ENCODE measurements at places on chromosomes 11 and 22. TPM values are rescaled to one million over a fixed set of nuclear protein-coding genes. Genes with fewer than 3 reads are reported as not detected.
A peak's percentile ranks its signal among the peaks of the same experiment; 100 is the strongest.

The ACTN3 gene
- total RNA-seq = 0.12 TPM

The CDC42EP2 gene
- 21.5 TPM for total RNA-seq

The SAA2 gene
- total RNA-seq = 20.3 TPM

The HBD gene
- total RNA-seq = 0.72 TPM

The P2RX3 gene
- 0.40 TPM for total RNA-seq

The OR5M11 gene
- not detected for total RNA-seq

The TESMIN gene
- total RNA-seq = 4.9 TPM

The NAALADL1 gene
- total RNA-seq = 10.4 TPM

The MRTFA gene
- total RNA-seq = 44.1 TPM

The TIMP3 gene
- 180 TPM for total RNA-seq

The FAM83F gene
- 12.1 TPM for total RNA-seq

DNA sequence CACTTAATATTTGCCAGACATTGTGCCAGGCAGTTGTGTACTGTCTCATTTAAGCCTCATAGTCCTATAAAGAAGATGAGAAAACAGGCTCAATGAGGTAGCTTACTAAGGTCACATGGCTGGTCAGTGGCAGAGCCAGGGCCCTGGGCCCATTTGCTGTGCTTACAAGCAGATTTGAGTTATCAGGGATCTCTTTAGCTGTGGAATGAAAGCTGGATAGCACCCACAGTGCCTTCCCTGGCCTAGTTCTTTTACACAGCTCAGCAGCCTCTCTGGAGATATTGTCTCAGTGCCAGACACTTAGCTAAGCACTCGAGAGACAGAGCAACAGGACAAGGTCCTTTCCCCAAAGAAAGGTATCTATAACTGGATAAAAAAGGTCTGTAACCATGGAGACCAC, 6.1 kb downstream of the TMEM86A start:
- no peak for DNase-seq

- no peak for DNase-seq
Observed at GRCh38 chr11:105975128-105975527, 46.9 kb downstream of the MSANTD4 start.

DNA sequence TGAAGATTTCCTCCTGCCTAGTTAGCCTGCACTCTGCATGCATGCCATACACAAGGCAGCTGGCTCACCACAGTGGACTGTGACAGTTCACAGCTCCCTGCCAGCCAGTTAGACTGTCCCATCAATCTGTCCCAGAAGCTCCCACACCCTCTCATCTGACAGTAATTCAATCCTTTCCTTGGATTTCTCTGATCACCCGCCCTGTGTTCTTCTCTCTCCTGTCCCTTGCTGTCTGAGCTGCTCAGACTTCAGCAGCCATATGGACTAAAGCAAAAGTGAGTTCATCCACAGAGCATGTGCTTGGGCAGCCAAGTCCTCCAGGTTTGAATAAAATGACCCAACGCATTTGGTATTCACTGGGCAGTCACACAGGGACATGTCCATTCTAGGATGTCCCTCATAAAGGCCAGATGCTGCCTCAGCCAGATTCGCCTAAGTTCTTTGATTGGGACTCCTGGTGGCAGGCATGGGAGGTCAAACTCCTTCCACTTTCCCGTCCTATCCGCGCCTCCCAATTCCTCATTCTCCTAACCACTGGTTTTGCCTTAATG, 54.5 kb upstream of the ZBTB44 start:
- no peak for DNase-seq

GRCh38 chr11:69416143-69416515, 65.3 kb upstream of the LINC01488 start:
- DNase-seq = no peak

DNA sequence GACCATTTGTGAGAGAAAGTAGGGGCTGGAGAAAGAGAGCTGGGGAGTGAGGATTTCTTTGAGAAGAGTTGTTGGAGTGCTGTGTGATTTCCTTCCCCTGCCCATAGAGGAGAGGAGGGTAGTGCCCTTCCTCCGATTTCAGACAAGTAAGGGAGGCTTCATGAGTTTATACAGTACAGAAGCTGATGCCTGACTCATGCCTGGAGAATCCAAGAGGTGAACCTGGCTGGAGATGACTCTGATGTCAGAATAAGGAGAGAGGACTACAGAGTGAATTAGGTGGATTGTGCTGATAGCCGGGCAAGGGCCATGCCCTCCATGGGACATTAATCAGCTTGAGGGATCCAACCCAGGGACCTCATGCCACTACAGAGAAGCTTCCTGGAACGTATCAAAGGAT, 91.6 kb downstream of the FAR1 start:
- DNase-seq = no peak

- no peak for DNase-seq
Observed at GRCh38 chr11:131094827-131095226, 178.5 kb upstream of the SNX19 start.

DNA sequence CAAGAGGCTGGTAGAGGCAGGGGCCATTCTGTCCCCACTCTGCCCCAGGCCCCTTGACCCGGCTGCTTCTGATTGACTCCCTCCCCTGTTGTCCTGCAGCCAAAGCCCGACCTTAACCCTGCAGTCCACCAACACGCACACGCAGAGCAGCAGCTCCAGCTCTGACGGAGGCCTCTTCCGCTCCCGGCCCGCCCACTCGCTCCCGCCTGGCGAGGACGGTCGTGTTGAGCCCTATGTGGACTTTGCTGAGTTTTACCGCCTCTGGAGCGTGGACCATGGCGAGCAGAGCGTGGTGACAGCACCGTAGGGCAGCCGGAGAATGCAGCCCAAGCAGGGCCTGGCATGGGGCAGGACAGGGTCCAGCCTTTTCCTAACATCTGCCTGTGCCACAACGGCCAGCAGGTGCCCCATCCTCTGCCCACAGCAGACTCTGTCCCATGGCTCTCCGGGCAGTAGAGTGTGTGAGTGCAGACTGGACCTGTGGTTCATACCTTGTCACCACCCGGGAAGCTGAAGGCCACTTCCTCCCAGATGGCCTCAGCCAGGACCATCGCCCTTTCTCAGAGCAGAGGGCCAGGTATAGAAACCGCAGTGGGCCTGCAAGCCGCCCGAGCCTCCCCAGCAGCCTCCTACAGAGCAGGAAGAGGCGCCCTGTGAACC, 26.8 kb upstream of the MGAT3 start:
- no peak for DNase-seq

DNA sequence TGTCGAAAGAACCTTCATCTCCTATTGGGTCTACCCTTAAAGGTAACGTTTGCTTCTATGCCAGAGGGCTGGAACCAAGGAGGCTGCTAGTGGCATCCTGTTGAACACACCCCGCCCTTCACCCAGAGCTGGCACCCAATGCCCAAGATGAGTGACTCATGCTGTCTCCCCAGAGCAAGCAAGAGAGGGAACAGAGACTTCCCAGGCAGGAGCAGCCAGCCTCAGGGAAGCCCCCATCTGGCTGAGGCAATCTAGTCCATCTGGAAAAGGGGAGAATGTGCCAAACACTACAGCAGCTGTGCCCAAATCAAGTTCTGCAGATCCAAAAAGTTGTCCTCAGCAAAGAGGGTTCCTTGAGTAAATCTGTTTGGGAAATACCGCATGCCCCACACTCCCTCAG, 91.9 kb upstream of the TP53I11 start:
- DNase-seq = no peak

GRCh38 chr11:26607725-26608506, 35.9 kb upstream of the MUC15 start:
- no peak for DNase-seq

DNA sequence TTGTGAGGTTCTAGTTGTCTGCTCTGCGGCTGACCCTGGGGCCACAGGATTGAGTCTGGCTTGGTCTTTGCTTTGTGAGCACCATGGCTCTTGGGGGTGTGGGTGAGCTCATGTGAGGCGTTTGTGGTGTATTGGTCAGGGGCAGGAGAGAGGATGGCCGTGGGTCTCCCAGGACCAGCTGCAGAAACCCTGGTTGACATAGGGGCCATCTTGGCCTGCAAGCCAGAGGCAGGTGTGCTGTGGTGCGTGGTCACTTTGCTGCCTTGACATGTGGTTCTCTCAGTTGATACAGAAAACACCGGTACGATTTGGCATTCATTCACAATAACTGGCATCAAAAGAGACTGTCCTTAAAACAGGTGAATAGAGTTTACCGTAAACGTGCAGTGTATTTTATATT, 11.3 kb downstream of the PHRF1 start:
- no peak for DNase-seq

DNA sequence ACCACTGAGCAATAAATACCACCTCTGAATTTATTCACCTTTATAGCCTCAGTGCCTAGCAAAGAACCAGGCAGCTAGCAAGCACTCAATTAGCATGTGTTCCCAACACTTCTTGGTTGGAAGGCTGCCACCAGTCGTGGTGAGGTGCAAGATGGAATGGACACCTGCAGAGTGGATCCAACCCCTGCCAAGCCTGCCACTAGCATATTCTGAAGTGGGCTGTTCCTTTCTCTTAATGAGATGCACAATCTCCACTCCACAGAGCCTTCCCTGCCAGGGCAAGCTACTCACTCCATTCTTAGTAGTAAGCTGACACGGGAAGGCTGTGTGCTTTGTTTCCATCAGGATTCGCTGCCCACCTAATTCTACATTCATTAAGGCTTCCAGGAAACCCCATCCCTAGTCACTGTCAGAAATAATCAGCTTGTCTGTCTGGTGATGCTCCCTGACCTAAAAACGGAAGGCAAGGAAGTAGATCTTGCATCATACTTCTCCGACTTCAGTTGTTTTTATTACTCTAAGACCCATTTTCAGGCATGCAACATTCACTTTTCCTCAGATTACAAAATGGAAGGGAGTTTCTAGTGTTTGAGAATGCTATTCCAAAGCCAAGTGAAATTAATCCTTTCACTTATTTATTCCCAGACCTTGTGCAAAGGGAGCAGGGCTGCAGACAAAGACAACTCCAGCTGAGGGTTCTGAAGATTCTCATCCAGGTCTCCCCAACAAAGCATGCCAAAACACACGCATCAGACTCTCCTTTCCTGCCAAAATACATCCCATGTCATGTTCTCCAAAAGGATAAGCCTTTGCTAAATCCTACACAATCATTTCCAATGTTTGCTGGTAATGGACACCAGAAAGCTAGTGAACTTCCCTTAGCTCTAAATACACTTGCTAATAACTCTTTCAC, 128.0 kb downstream of the TENM4 start:
- no peak for DNase-seq

GRCh38 chr11:66289548-66290329, 796 bp upstream of the YIF1A start:
- DNase-seq = peak; percentile 77

GRCh38 chr11:64619196-64619595, 28.2 kb downstream of the SLC22A12 start:
- no peak for DNase-seq

GRCh38 chr22:33785283-33785968, 134.8 kb downstream of the LARGE1 start:
- no peak for DNase-seq

DNA sequence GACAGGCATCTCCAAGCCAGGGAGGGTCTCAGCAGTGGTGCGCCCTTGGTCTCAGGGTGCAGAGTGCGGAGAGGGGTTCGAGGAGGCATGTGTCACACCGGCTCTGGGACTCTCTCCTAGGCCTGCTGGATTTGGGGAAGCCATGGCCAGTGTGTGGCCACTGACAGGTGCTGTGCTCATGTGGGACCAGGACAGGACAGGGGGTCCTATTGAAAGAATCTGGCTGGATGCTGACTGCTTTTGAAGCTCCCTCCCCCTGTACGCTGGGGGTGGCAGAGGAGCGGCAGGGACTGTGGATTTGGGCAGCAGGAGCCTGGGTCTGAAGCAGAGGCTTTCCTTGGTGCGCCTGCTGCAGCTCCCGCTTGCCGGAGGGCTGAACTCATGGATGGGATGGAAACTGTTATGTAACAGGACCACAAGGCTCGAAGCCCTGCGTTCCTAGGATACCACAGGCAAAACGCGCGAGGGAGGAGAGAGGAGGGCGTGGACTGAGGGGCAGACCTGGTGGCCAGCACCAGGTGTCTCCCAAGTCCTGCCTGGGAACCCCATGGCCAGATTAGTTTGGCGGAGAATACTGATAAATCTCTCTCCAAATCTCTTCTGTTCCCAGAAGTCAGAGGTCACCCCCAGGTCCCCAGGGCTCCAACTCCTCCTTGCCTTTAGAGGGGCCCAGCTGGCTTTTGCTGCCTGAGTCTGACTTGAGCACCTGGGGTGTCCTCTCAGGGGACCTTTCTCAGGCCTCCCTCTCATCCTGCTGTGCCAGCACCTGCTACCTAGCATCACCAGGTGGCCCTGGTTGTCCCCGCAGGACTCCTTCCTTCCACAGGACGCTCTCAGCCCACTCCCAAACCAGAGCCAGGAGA, 13.8 kb upstream of the TEF start:
- DNase-seq = peak; percentile 33

DNA sequence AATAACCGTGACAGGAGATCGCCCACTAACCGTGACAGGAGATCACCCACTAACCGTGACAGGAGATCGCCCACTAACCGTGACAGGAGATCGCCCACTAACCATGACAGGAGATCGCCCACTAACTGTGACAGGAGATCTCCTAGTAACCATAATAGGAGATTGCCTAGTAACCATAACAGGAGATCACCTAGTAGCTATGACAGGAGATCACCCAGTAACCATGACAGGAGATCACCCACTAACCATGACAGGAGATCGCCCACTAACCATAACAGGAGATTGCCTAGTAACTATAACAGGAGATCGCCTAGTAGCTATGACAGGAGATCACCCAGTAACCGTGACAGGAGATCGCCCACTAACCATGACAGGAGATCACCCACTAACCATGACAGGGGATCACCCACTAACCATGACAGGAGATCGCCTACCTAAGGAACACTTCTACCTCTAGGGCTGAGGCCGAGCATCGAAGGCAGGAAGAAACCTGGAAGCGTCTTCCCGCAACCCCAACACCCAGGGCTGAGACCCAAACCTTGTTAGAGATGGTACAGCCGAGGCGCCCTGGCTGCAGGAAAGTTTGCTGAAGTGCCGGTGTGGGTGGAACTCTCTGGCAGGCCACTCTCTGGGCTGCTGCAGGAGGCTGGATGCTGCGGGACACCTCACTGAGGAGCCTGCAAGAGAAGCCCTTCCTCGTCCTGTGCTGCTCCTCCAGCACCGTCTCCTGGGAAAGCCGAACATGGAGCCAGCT, 67.5 kb upstream of the THY1 start:
- DNase-seq = no peak

- peak; percentile 17 for DNase-seq
Observed at GRCh38 chr11:135075740-135076139, 663.7 kb upstream of the B3GAT1 start.

DNA sequence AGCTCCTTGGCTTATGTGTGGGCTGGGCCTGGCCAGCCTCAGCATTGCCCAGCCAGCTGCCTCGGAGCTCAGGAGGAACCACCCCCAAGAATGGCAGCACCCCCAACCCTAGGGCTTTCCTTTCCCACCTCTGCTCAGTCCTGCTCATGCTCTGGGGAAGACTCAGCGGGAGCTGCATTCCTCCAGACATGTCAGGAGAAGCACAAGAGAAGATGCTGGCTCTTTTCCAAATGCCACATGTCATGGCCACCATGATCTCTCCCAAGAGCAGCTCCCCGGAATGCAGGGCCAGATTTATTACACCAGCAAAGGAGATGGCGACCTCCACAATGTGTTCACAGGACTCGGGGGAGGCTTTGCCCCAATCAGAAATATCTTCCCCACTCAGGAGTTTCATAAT, 143.7 kb downstream of the PKNOX2 start:
- DNase-seq = no peak

GRCh38 chr11:93740031-93740729, 1.1 kb downstream of the TAF1D start:
- DNase-seq = no peak

- no peak for DNase-seq
Observed at GRCh38 chr11:72908032-72908676, 93.9 kb downstream of the ATG16L2 start.

- no peak for DNase-seq
Observed at GRCh38 chr11:110424775-110425444, 4.8 kb upstream of the FDX1 start.

GRCh38 chr11:43751726-43752125, 71.2 kb downstream of the HSD17B12 start:
- no peak for DNase-seq

- DNase-seq = no peak
Observed at GRCh38 chr22:19527861-19528417, 3.7 kb upstream of the CLDN5 start.

Data from mucosa of gallbladder (tissue), 1 donor.